Colonic mucosa (tissue), 4 donors: ENCODE measurements at places on chromosomes 4 and X. TPM values are rescaled to one million over a fixed set of nuclear protein-coding genes. Genes with fewer than 3 reads are reported as not detected.

MAGEA10 gene
- total RNA-seq = not detected

CENPI gene
- 5.3 TPM for total RNA-seq

IL9R gene
- total RNA-seq = 0.42 TPM

SMR3B gene
- not detected for total RNA-seq

KLHL34 gene
- total RNA-seq = 3.6 TPM

TASL gene
- 0.49 TPM for total RNA-seq

FAM114A1 gene
- 88.3 TPM for total RNA-seq

CXCL3 gene
- total RNA-seq = 20.2 TPM

ATP2B3 gene
- total RNA-seq = 0.24 TPM

NMU gene
- 0.66 TPM for total RNA-seq

FREM3 gene
- not detected for total RNA-seq

GUCY1B1 gene
- total RNA-seq = 5.8 TPM

NHSL2 gene
- total RNA-seq = 1.0 TPM

DCHS2 gene
- total RNA-seq = 1.5 TPM
